ENCODE measurements at places on chromosomes 2 and 18.
A peak's percentile ranks its signal among the peaks of the same experiment; 100 is the strongest.

- peak; percentile 78 for DNase-seq
These were observed 77.7 kb downstream of the RHOB start for GRCh38 chr2:20524412-20525040.

DNA sequence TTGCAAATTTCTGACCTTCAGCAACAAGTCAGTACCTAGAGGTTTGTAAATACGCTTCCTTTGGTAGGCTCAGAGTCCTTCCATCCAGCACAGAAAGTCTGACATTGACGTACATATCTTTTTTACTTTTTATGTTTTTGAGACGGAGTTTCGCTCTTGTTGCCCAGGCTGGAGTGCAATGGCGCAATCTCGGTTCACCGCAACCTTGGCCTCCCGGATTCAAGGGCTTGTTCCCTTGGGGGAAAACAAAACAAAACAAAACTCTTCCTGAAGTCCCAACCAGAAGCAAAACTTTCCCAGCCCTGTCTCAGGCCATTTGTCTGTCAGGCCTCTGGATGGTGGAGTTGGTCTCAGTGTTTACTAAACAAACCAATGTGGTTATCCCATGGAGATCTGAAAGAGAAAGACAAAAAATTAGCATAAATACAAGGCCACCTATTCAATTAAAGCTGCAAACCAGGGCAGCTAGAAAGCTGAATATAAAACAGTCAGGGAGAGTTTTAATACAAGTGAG, 29.6 kb upstream of the ATL2 start:
- DNase-seq: peak; percentile 72

DNA sequence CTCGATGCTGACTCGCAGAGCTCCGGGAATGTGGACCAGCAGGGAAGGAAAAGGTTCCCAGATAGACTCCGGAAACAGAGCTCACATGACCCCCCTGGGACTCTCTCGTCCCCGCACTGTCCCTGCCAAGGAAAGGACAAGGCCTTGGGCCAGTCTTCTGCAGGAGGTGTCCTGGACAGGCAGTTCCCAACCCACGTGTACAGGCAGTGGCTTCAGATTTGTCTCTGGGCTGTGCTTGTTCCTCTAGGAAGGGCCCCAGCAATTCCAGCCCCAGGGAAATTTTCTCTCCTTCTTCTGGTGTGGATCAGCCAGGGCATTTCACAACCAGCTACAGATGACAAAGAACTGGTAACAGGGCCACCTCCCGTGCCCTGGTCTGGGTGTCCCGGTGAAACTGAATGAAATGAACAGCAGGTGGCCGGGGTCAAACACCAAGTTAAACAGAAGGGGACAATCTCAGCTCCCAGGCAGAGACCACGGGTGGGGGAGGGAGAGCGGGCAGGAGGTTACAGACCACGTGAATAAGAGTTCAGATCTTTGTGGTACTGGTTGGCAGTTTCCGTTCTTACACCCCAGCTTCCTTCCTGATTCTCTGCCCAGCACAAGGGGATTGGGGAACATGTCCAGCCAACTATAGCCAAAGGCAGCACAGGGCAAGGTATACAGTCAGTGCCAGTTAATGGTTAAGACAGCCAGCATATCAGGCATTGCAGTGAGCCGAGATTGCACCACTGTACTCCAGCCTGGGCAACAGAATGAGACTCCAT, 52.2 kb upstream of the CAB39 start:
- DNase-seq: no peak

DNA sequence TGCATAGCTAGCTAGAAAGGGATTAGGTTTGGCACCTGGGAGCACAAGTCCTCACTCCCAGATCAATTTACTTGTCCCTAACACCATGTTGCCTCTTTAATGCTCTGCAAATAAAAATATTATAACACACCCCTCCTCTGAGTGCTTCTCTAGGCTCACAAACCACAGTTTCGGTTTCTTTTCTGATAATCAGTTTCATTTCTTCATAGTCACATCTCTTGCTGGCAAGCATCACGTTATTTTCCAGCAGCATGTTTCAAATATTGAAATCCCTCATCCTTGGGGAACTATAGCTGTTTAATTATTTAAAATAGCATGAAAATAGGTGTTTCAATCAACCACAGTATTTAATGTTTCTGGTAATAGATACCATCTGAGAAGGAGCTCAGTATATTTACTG, 13.9 kb upstream of the SMCHD1 start:
- DNase-seq: no peak

GRCh38 chr2:137181370-137181769, 416.0 kb downstream of the THSD7B start:
- no peak for DNase-seq

DNA sequence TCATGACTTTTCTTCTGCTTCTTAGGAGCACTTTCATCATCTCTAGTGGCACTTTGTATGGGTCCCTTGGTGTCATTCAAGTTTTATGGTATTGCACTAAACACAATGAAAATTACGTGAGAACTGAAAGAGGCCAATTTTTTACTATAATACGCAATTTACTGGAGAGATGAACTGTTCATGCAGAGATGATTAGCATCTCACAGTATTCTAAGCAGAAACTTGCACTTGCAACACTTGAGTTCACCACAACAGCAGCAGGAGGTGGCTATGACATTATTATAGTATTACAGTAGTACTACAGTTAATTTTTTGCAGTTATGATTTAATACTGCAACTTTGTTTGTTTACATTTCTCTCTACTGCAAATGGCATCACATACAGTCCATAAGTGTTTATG, 793.1 kb upstream of the CRIM1 start:
- DNase-seq: no peak

GRCh38 chr2:172914341-172915008, 161.2 kb upstream of the MAP3K20 start:
- no peak for DNase-seq

DNA sequence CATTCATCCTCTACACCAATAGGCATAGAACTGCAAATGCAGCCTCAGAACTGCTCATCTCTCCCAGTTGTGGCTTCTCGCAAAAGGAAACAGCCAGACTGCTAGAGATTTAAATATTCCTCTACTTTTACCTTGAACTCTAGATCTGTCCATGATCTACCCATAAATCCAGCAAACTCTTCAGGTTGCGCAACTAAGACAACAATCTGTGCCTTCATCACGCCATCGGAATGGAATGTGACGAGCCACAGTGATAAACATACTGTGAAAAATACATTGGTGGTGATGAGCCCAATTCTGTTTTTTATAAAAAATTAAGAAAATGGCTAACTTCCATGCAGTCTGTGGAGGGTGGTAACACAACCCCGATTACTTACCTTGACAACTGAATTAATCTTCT, 626.7 kb downstream of the LRRTM4 start:
- peak; percentile 5 for DNase-seq

DNA sequence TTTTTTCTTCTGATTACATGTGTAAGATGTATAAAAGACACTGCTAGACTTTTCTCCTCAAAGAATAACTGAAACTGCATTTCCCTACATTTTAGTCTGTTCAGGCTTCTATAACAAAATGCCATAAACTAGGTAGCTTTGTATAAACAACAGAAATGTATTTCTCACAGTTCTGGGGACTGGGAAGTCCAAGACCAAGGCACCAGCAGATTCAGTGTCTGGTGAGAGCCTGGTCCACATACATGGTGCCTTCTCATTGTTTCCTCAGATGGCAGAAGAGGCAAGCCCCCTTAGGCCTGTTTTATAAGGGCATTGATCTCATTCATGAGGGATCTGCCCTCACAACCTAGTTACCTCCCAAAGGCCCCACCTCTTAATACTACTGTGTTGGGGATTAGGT, 71.5 kb downstream of the MAPRE2 start:
- no peak for DNase-seq

- DNase-seq: no peak
These were observed 37.3 kb downstream of the EMX1 start for GRCh38 chr2:72954376-72955227.

- peak; percentile 57 for DNase-seq
These were observed 54.4 kb downstream of the VAPA start for GRCh38 chr18:9968081-9968848.

GRCh38 chr2:71647356-71647755, 194.0 kb downstream of the DYSF start:
- no peak for DNase-seq

GRCh38 chr2:133352719-133353118, 215.5 kb downstream of the NCKAP5 start:
- no peak for DNase-seq

- no peak for DNase-seq
These were observed 3.1 kb upstream of the ARID5A start for GRCh38 chr2:96533292-96534073.

- DNase-seq: no peak
These were observed 167.5 kb downstream of the UPP2 start for GRCh38 chr2:158269143-158269542.

GRCh38 chr2:55454121-55454520, 34.5 kb upstream of the CCDC88A start:
- no peak for DNase-seq

DNA sequence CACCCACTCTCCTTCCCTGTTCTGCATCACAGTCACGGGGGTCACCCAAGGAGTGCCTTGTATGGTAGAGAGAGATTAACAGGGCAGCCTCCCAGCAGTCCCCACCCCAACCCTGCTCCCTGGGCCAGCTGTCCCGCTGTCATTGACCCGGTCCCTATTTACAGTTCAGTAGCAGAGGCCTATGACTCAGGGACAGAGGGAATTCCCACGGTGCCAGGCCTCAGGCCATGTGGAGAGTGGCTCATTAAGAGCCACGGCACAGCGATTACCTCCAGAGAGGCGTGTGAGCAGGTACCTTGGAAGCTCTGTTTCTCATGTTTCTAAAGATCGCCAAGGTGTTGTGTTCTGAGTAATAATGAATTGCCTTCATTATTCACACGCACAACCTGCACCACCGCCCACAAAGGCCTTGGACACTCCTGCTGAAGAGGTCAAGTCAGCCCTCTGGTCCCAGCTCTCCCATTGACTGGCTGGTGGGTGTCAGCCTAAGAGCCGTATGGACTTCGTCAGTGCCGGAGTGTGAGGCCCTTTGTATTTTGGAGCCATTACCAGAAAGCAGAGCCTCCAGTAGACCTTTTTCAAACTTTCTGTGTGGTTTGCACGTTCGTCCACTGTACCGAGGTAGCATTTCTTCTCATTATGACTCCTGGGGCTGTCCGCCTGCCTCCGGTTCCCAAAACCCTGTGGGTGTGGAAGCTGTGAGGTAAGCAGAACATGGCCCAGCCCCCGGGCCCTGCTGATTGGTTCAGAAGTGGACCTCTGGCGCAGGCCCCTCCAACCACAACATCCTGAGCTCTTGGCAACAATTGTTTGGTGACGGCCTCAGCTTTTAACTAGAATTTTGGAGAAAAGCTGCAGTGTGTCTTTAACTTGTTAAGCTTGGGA, 47.0 kb downstream of the SERTAD2 start:
- peak; percentile 88 for DNase-seq

- no peak for DNase-seq
These were observed 12.5 kb upstream of the SOS1 start for GRCh38 chr2:39133215-39133851.

DNA sequence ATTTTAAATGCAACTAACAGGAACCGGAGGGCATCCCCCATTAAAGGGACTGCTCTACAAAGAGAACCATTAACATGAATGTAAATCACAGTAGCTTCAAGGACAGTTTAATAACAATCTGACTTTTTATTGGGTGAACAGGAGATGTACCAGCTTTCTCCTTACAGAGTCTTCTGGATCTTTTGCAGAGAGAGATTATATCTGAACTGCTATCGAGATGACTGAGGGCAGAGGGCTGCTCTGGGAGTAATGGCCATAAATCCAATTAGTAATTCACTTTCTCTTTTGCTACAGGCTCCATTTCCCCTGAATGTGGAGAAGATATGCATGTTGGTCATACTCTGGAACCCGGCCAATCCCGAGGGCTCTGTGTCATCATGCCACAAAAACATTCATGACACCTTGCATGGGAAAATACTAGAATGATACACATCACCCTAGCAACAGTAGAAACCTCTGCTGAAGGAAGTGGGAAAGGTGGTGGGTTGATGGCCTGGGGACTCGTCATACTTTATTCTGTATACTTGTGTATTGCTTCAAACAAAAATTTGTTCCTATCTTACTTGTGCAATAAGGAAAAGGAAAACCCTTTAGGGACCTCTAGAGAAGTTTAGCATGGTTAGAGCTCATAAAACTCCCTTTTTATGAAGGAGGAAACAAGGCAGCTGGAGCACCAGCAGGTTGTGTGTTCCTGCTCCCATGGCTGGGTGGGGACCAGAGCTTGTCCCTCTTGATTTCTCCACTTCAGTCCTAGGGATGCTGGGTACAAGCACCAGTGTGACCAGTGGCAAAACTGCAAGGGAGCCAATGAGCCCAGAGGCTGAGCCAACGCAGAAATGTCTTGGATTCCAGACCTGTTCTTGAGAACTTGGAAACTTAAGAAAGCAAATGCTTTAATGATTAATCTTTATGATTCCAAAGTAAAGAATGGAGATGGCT, 26.0 kb downstream of the CTAGE1 start:
- DNase-seq: no peak

DNA sequence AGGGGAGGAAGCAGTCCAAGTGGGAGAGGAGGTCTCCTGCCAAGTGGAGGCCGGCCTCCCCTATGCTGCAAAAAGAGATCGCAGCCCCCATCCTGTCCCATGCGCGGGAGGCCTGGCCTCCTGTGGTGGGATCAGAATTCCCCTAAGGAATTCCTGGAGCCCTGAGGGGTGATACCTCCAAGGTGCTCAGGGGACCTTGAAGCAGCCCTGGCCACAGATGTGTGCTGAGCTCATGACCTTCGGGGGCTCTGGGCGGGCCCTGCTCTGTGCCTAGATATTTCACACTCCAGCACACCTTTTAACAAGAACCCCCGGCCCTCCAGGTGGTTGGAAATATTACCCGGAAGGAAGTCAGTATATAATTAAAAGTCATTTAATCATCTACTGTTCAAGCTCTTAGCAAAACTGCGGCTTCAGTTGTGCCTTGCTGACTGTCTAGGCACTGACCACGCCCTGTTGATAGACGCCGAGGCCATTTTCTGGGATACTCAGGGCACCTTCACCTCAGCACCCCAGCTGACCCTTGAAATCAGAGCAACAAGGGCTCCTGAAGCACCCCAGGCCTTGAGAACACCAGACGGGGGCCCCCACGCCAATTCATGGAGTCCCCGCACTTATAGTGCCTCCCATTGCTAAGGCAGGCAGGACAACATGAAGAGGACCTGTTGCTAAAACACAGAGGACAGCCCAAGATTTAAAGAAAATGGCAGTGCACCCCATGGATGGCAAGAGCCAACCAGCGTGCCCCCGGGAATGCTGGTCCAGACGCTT, 119.1 kb downstream of the NDUFA10 start:
- DNase-seq: no peak

DNA sequence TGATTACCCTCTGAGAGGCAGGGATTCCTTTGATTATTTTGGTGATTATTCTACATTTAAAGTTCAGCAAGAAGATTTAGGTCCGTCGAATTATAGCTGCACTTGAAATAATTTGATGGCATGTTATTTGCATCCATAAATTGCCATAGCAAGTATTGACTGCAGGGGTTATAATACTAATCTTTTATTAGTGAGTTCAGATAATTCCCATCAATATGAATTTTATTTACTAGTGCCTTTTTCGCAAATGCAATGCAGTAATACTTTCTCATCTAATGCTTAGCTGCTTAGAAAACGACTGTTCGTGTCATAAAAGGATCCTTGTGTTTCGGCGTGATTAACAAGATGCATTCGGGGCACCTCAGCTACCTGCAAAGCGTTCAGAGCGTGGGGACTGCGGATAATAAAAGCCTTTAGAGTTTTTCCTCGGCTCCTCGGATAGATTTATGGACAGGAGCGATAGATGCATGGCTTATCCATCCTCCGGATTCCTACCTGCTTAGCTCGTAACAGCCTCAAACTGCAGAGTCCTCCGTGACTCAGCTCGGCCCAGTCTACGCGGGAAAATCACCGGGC, 2.5 kb upstream of the GBX2 start:
- DNase-seq: peak; percentile 38

Data from mesendoderm (in vitro differentiated cells).